ENCODE measurements at places on chromosomes 7 and 10.

DNA sequence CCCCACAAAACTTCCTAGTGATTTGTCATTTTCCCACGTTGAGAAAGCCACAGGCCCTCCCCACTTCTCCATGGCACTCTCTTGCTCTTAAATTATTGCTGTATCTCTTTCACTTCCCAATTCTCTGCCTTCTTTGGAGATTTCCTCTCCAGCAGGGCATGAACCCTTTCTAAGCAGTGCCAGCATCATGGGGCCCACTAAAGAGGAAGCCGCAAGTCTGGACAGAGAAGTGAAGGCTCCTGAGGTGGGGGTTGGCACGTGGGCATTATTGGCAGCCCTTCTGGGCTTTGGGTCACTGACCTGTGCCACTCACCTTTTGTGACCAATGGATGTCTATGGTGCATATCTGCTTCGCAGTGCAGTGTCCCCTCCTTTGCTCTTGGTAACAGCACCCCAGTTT lies 97.7 kb upstream of the TCF7L2 start:
- peaks cover 12% of the 10 kb centered on the region for H3K36me3 ChIP-seq
- no peak overlapping the region for H3K4me3 ChIP-seq
- DNase-seq = no peak

DNA sequence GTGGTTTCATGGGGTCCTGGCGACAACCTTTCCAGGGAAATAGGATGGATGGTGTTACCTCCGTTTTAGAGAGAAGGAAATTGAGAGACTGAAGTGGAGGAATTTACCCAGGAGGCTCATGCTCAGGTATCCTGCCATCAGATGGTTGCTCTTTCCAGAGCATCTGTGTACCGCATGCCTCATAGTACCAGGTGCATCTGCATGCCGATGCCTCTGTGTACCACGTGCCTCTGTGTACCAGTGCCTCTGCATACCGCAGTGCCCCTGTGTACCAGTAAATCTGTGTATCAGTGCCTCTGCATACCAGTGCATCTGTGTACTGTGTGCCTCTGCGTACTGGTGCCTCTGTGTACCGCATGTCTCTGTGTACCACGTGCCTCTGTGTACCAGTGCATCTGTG lies 3.2 kb downstream of the VWA2 start:
- peaks cover 57% of the 10 kb centered on the region for H3K27me3 ChIP-seq
- no peak for DNase-seq
- H3K4me3 ChIP-seq = no peak overlapping the region
- H3K4me1 ChIP-seq = peaks cover 4% of the 10 kb centered on the region

DNA sequence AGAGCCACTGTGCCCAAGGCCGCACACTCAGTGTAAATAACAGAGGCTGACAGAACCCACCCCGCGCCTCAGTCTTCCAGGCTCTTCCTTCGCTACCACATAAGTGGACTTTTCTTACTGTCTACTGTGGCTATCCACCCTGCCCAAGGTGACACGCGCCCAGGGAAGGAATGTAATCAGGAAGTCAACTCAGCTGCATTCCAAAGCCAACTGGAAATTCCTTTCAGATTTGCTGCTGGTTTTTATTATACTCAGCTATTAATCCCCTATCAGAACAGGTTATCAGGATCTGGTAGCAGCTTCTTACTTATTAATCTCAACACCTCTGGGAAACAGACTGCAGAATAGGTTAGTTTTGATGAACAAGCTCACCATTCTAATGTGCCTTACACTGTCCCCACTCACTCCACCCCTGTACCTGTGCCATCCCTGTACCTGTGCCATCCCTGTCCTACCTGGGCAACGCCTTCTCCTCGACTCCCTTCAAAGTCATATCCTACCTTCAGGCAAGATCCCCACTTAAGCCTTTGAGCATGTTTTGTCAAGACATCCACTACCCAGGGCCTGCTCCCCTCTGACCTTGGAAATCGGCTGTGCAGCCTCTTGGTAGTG lies 90.7 kb downstream of the NHLRC2 start:
- peaks cover 10% of the 10 kb centered on the region for H3K27me3 ChIP-seq
- DNase-seq = no peak
- no peak overlapping the region for H3K4me3 ChIP-seq

- no peaks in the 10 kb centered on the region for H3K4me1 ChIP-seq
- no peak overlapping the region for H3K4me3 ChIP-seq
- no peaks in the 10 kb centered on the region for H3K36me3 ChIP-seq
- H3K27ac ChIP-seq = no peak overlapping the region
- H3K27me3 ChIP-seq = peaks cover 6% of the 10 kb centered on the region
Observed at GRCh38 chr7:98555403-98555802, 61.7 kb upstream of the NPTX2 start.
